ENCODE measurements at places on chromosomes 5 and 9.

- no peak for DNase-seq
Measured at GRCh38 chr5:165134155-165134554, 1628.7 kb downstream of the MAT2B start.

DNA sequence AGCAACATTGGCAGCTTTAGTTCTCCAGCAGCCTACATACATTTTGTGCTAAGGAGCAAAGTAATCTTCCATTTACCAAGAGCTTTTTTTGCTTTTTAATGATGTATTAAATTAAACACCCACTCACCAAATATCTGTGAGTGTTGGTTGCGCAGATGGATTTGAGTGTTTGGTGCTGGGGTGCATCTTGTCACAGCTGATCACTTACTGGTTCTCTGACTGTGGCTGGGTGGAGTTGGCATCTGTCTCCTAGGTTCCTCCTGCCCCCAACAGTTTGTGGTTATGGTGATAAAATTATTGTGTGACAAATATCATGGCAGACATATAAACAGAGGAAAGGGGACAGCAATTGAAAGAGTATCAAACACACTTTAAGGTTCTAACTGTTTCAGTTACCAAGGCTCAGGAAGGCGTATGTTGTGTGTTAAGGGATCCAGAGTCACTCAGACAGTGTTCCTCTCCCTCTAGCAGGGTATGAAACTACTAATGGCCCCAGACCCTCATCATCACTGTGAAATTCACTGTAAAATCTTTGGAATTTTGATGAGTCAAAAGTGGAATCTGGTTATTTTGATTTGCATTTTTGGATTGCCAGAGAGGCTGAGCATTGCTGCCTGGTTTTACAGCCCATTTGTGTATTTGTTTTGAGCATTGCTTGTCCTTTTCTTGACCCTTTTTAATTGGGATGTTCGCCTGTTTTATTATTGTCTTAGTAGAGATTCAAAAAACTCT is 81.7 kb downstream of the PDE8B start:
- DNase-seq, result no peak

- DNase-seq, result no peak
Measured at GRCh38 chr5:55918087-55919035, 67.2 kb downstream of the IL31RA start.

DNA sequence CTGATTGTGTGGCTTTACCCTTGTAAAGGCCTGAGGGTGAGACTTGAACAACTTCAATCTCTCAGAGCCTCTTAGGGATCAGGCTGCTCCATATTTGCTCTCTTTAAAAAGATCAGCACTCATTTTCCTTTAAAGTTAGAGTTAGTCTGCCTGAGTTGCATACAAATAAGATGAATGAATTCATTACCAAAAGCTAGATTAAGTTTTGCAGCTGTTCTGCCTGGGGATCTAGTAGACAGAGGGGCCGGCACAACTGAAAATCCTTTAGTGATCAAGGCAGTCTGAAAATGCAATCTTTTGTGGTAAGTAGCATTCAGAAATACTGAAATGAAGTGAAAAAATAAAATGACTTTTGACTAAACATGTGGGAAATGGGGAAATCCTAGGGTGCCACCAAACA is 264.0 kb downstream of the MAN2A1 start:
- no peak for DNase-seq

- no peak for DNase-seq
Measured at GRCh38 chr9:84322828-84323227, 17.7 kb downstream of the SLC28A3 start.

GRCh38 chr5:168624850-168625364 is 45.7 kb upstream of the PANK3 start:
- DNase-seq, result no peak

GRCh38 chr5:161431963-161432362 is 114.6 kb downstream of the GABRB2 start:
- no peak for DNase-seq

DNA sequence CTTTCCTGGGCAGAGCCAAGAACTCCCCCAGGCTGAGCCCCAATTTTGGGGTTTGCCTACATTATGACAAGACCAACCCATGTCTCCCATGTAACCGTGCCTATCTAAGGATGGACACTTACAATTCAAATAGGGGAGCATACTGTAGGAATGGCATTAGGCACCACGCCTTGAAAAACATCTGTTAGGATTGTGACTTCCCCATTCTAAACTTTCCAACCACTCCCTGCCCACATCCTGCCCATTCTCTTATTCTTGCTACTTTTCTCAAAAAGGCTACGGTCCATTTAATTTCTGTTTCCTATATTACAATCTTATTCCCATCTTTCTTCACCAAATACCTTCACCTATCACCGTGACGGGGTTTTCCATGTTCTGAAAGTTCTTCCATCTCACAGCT is 99.2 kb downstream of the LPAR1 start:
- no peak for DNase-seq

DNA sequence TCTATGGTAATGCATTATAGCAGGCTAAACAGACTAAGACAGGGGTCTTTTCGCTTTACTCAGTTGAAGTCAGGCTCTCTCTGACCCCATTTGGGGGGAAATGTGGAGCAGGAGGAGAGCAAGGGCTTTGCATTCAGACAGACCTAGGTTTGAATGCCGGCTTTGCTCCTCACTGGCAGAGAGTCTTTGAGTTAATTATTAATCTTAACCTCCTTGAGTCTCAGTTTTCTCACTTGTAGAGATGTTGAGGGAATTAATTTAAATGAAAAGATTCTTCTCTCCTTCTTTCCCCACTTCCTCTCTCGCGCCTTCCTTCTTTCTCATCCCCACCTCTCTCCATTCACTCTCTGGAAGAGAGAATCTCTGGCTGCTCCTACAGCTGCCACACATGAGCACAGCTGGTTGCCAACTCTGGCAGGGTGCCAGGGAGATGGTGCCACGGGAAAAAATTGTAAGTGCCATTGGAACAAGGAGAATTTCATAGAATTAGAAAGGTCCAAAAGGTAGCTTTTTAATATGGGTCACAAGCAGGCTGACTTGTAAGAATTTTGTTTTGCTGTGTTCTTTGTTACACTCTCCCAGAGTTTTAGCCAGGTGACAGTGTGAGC is 25.2 kb upstream of the GLRA1 start:
- no peak for DNase-seq

DNA sequence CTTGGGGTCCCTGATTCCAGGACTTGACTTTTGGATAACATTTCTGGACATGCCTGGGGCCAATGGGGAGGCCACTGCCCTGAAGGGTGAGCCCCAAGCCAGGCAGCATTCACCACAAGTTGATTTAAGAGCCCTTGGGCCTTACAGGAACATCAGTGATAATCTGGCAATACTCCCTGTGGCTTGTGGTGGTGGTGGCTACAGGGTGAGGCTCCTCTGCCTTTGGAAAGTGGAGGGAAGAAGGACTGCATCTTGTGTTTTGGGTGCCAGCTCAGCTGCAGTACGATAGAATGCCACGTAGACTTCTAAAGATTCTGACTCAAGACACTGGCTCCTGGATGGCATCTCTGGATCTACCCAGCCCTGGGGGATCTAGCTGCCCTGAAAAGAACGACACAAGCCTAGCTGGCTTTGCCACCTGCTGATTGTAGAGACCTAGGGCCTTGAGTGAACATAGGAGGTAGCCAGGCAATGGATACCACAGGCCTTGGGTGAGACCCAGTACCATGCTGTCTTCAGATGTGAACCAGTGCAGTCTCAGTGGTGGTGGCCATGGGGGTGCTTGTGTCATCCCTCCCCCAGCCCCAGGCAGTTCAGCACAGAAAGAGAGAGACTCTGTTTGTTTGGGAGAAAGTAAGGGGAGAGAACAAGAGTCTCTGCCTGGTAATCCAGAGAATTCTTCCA is 79.0 kb upstream of the DAP start:
- DNase-seq, result no peak

DNA sequence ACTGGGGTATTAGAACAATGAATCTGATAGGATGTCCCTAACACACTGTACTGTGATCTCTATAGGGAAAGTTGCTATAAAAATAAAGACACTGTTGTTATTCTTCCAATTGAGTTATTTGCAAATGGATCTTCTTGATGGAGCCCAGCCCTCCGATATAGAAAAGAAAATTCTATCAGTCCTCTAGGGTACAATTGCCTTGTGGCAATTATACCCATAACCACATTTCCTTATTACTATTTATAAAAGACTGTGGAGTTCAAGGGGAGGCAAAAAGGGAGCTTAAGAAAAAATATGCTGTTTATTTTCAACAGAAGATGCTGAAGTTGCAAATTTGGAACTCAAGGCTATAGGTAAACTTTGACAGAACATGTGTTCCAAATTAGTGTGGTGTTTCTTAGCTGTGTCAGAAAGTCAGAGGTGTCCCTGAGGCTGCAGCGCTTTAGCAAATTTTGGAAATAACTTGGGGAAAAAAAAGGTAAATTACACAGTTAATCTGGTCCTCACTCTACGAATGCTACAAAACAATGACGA is 116.5 kb downstream of the NFIB start:
- no peak for DNase-seq

DNA sequence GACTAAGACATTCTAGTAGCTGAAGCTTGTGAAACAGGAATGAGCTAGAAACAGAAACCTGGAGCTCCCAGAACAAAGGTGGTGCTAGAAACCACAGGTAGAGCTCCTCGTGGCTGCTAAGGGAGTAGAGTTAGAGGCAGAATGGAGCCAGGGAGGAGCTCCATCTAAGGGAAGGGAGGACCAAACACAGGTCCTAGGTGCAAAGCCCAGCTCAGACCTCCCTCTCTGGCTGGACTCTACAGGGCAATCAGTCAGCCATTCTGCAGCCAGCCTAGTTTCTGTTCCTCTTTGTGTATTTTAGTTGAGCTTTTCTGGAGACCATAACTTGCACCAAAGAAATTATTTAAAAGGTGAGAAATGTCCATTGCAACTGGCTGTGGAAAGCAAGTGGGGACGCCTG is 70.4 kb downstream of the CRB2 start:
- DNase-seq, result no peak

DNA sequence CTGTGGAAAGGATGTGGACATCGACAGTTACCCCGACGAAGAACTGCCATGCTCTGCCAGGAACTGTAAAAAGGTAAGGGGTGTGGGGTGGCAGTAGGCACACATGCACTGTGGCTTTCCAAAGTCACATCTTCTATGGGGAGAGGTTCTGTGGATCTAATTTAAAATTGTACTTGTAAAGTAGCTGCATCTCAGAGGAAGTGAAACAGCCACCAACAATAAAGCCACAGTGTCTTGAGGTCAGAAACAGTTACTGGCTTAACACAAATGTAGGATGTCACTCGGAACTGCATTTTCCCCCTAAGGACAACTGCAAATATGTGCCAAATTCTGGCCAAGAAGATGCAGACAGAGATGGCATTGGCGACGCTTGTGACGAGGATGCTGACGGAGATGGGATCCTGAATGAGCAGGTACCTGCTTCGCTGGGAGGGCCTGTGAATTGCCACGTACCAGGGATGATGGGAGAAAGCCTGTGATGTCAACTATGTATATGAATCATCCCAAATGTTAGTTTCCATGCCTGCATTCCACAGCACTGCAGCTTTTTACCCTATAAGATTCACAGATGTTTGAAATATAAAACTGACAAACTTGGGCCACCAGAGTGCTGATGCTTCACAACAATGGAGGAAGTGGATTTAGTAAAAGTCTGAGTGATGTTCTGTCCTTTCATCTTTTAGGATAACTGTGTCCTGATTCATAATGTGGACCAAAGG is 35.3 kb downstream of the THBS4 start:
- no peak for DNase-seq

DNA sequence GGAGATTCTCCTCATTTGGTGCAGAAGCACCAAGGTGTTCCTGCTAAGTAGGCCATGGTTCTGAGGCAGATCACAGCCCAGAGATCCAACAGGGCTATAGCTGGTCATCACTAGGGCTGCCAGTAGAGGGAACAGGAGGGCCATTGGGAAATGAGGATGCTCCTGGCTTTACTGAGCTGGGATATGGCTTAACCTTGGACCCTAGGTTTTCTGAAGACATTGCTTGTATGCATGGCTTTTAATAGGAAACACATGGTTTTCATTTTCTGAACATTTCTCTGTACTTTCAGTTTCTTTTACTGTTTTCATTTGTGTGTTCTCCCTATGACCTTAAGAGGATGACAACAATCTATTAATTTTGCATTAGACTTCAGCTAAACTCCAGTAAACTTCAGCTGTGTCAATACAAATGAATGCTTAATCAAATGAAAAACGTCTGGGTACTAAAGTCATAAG is at the start of gene IFNW1:
IFNW1 (minus strand) TSS at position 406 of the 456 bp plus-strand sequence; CDS start at position 144, 262 bp downstream.
- DNase-seq, result no peak

GRCh38 chr5:158174918-158175851 is 316.2 kb upstream of the CLINT1 start:
- peak; percentile 74 for DNase-seq

DNA sequence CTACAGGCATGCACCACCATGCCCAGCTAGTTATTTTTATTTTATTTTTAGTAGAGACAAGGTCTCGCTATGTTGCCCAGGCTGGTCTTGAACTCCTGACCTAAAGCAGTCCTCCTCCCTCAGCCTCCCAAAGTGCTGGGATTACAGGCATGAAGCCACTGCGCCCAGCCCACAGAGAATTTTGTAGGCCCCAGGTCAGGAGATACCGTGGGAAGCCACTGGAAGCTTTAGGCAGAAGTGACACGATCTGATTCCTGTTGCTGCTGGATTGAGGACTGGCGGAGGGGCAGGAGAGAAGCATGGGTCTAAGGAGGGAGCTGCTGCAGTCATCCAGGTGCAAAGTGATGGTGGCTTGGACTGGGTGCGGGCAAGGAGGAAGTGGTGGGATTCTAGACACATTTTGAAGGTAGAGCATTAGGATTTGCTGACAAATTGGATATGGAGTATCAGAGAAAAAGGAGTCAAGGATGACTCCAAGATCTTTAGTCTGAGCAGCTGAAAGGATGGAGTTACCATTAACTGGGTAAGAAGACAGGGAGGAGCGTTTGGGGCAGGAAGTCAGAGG is 20.7 kb downstream of the TCF7 start:
- no peak for DNase-seq

- DNase-seq, result no peak
Measured at GRCh38 chr5:138844125-138844461, 31.0 kb downstream of the LRRTM2 start.

- DNase-seq, result no peak
Measured at GRCh38 chr9:109248133-109248581, 72.7 kb downstream of the EPB41L4B start.

- DNase-seq, result no peak
Measured at GRCh38 chr9:89029788-89030187, 38.5 kb downstream of the S1PR3 start.

DNA sequence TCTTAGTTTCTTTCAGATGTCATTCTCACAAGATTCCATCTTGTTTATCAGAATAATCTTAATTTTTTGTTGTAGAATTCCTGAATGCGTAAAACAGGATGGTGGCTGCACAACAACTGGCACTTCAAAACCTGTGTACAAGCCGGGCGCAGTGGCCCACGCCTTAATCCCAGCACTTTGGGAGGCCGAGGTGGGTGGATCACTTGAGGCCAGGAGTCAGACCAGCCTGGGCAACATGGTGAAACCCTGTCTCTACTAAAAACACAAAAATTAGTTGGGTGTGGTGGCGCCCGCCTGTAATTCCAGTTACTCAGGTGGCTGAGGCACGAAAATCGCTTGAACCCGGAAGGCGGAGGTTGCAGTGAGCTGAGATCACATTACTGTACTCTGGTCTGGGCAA is 10.5 kb upstream of the CCNB1 start:
- DNase-seq, result no peak

All from midbrain (tissue), 1 donor.